ENCODE measurements at places on chromosomes 1 and 21.
A peak's percentile ranks its signal among the peaks of the same experiment; 100 is the strongest.

GRCh38 chr1:3030663-3031381 lies 9.6 kb downstream of the ACTRT2 start:
- DNase-seq, result no peak

DNA sequence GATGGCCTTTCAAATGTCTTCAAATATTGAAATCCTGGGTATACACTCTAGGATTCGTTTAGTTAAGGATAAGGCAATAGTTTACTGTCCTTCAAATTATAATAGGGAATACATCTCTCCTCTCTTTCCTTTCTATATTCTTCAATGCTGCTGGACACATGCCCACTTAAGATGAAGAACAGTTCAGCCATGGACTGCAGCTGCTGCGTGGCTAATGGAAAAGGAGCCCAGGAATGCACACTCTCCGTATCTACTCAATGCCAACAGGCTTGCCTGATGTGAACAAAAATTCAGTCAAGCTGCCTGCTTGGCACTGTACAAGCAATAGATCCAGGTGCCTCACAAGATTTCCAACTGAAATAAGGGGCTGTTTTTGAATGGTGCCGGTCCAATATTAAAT lies 321.2 kb upstream of the LYPLAL1 start:
- no peak for DNase-seq

GRCh38 chr1:23492132-23492720 lies 8.2 kb upstream of the ASAP3 start:
- no peak for DNase-seq

- DNase-seq, result no peak
Observed at GRCh38 chr1:20483833-20484518, 2.0 kb downstream of the CAMK2N1 start.

DNA sequence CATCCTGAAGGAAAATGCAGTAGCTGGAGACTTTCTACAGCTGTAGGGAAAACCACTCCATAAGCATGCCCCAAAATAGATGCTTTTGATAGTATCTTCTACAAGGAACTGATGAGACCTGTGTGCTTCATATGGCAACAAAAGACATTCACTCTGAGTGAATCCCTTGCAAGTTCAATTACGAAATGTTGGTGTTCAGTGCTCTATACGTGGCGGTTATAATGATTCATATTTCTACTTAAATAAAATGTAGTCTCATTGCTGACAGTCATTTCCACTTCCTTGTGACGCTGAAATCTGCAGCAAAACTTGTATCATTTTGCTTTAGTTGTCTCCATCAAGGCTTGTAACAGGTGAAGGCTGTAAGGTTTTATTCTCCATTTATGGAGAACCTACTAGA lies 20.6 kb downstream of the TOR1AIP2 start:
- DNase-seq, result no peak

GRCh38 chr1:98662356-98662670 lies 792 bp downstream of the SNX7 start:
- DNase-seq, result no peak

GRCh38 chr1:228009828-228010775 lies 3.3 kb downstream of the WNT3A start:
- no peak for DNase-seq

DNA sequence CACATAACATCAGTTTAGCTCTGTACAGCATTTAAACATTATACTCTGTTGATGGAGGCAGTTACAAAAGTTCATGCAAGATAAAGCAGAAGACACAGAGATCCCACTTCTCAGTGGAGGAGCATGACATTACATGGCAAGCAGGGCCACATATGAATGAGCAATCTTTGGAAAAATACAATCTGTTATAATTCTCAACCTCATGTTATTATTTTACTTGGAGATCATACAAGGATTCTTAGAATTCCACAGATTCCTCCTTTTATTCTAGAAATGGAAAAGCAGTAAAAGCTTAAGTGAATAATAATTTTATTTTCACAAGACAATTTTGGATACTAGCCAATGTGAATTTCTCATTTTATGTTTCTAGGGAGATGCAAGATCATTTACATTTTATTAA lies 66.6 kb downstream of the IFI44 start:
- DNase-seq, result no peak

GRCh38 chr1:61244114-61244513 lies 161.8 kb downstream of the NFIA start:
- no peak for DNase-seq

- no peak for DNase-seq
Observed at GRCh38 chr1:110387048-110387754, 3.6 kb downstream of the SLC16A4 start.

GRCh38 chr1:206685769-206686477 lies 1.2 kb downstream of the MAPKAPK2 start:
- DNase-seq, result peak; percentile 42

DNA sequence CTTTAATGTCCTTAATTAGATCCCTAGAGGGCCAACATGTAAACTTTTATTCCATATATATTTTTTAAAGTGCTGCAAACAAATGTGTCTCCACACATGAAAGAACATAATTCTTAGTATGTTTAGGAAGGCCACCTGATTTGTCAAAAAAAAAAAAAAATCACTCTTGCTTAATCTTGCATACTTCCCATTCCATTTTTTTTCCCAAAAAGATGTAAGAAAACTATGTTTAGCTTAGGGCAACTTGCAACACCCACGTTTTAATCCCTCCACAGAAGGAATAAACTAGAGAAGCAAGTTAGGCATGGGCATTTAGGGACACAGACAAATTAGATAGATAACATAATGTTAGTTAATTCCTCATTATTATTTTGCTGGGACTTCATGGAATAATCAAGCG lies 5.6 kb downstream of the YOD1 start:
- DNase-seq, result no peak

- DNase-seq, result no peak
Observed at GRCh38 chr1:186474208-186474607, 13.3 kb upstream of the PDC start.

All from stimulated activated CD4-positive, alpha-beta T cell treated with anti-CD3 and anti-CD28 coated beads, TNF-alpha, amount 100 ng/mL, for 24 hours (primary cell).